ENCODE measurements at places on chromosomes 3 and 15.

DNA sequence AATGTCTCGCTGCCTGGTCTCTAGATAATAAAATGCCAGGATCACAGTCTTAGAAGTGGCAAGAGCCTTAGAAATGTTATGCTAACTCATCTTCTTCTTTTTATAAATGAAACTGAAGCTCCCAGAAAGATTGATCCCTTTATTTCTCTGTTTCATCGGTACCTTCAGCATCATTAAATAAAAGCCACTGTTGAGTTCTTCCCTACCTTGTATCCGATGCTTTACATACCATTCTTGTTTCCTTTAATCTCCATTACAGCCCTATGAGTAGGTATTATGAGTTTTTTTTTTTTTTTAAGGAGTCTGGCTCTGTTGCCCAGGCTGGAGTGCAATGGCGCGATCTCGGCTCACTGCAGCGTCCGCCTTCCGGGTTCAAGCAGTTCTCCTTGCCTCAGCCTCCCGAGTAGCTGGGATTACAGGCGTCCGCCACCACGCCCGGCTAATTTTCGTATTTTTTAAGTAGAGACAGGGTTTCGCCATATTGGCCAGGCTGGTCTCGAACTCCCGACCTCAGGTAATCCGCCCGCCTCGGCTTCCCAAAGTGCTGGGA, 815 bp upstream of the ABCC5 start:
- DNase-seq, result no peak

DNA sequence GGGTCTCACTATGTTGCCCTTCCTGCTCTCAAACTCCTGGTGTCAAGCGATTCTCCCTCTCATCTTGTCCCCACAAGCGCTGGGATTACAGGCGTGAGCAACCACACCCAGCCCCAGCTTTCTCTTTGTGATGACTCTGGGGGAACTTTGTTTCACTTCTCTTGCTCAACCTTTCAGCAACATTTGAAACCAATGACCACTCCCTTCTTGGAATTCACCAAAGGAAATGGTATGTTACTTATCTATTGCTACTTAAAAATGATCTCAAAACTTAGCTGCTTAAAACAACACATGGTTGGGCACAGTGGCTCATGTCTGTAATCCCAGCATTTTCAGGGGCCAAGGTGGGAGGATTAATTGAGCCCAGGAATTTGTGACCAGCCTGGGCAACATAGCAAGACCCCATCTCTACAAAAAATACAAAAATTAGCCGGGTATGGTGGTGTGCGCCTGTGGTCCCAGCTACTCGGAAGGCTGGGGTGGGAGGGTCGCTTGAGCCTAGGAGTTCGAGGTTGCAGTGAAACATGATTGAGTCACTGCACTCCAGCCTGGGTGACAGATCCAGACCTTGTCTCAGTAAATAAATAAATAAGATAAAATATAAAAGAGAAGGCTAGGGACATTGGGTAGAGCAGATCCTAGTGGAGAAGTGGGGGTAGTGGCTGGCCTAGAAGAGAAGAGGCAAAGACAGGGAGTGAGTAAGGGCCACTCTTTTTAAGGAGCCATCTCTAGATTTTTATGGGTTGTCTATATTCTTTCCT, 10.3 kb upstream of the COPG1 start:
- DNase-seq, result no peak

DNA sequence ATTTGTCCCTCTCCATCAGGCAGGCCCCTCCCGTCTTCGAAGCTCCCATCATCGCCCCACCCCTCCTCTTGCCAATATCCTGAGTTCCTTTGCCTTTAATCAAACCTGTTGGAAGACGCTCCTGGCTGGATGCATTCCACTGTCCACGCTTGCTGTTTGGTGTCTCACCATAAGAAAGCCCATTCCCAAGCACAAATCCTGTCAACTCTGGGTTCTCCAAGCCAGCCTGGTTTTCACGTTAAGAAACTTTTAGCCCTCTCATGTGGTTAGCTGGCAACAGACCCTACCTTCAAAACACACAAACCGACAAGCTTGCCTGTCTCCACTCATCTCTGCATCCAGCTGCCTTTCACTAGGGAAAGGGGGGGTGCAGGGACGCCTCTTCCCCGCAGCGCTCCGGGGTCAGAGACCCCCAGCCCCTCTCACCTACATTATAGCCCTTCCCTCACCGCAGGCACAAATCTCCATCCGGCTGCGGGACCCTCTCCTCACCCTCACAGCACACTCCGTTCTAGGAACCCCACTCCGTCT, 1.1 kb downstream of the GORASP1 start:
- DNase-seq, result no peak

DNA sequence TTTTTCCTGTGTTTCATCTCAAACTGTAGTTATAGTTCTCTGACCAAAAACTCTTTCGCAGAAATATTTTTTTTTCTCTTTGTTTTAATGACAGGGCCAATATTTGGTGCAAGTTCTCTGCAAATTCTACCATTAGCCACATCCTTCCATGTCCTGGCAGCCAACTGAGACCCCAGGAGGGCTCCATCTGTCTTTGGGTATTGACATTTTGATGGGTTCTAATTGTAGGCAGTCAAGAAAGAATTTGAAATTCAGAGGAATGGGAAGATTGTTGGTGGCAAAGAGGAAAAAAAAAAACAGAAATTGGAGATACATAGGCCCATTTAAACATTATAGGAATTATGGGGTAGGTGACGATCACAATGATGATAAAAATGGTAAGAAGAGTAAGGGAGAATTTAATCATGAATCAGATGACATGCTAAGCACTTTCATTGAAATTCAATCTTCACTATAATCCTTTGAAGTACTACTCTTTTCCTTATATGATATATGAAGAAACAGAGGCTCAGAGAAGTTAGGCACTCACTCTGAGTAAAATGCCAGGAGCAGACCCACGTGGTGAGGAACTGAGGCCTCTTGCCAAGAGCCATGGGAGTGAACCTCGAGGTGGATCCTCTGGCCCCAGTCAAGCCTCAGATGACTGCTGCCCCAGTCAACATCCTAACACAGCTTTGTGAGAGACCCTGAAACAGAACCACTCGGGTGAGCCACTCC, 151.4 kb downstream of the PDZRN3 start:
- no peak for DNase-seq

DNA sequence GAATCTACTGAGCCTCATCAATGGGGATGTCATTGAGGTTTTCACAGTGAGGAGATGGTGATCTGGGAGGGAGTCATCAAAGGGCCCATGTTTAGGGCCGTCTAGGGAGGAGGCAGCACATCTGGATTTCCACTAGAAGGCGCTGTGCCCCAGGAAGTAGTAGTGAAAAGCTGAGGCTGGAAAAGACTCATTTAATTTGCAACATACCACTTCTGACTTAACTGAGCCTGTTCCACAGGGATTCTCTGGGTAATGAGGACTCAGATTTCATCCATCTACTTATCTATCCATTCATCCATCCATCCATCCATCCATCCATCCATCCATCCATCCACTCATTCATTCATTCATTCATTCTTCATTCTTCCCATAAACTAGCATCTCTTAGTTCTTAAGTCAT, 17.4 kb upstream of the SHF start:
- peak; percentile 53 for DNase-seq

GRCh38 chr3:6771171-6771570, 89.7 kb upstream of the GRM7 start:
- DNase-seq, result no peak

DNA sequence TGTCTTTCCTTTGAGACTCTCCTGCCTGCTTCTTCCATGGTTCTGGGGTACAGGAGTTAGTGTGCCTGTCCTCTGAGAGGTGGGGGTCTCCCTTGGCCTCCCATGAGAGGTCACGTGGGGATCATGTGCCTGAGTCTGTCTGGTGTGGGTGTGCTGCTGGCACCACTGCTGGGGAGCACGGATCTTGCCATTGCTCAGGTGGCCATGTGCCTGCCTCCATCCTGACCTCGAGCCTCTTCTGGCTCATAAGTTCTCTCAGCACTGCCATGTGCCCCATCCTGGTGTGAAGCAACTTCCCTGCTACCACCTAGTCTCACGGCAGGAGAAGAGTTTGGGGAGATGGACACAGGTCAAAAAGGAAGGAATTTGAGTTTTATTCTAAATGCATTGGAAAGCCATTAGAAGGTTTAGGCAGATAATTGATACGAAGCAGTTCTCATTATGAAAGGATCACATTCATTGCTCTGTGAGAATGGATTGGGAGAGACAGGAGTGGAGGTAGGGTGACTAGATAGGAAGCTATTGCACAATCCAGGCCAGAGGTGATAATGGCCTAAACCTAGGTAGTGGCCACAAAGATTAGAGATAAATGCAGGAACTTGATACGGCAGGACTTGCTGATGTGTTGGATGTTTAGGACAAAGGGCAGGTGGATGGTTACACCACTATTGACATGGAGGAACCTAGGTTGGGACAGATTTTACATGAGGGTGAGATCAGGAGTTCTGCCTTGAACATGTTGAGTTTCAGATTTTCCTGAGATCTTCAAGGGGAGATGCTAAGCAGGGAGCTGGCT, 173.0 kb upstream of the RORA start:
- no peak for DNase-seq

- DNase-seq, result no peak
These were observed 400.8 kb upstream of the PROK2 start for GRCh38 chr3:72185549-72186399.

DNA sequence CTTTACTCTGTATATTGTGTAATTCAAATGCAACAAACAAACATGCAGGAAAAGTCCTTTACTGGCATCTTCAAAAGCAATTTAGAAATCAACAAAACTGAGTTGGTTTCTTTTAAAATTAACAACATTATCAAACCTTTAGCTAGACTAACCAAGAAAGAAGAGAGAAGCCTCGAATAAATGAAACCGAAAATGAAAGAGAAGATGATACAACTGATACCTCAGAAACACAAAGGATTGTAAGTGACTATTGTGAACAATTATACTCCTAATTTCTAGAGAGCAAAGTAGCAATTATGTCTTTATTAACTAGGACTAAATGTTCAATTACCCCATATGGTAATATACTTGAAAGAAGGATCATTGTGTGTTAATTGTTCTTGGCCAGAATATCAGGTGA, 49.2 kb upstream of the P3H2 start:
- DNase-seq, result no peak

DNA sequence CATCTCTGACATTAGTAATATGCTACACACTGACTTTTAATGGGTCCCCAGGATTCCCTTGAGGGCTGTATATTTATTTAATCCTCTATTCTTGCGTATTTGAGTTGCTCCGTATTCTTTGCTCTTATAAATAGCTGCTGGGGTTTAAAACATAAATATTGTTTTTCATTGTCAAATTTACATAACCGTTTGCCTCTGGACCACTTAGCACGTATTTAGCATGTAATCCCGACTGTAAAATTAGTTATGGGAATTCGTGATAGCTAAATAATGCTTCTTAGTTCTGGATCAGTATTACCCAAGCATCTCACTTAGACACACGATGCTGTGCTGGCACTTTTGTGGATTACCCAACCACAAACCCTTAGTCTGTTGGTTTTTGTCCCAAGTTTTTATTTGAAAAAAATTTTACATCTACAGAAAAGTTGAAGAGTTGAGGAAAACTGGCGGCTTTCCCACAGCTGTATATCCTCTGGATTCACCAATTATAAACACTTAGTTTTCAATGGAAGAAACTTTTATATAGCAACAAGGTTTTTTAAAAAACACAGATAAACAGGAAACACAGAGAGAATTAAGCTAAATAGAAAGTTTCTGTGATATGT, 296.8 kb upstream of the TPM1 start:
- no peak for DNase-seq

DNA sequence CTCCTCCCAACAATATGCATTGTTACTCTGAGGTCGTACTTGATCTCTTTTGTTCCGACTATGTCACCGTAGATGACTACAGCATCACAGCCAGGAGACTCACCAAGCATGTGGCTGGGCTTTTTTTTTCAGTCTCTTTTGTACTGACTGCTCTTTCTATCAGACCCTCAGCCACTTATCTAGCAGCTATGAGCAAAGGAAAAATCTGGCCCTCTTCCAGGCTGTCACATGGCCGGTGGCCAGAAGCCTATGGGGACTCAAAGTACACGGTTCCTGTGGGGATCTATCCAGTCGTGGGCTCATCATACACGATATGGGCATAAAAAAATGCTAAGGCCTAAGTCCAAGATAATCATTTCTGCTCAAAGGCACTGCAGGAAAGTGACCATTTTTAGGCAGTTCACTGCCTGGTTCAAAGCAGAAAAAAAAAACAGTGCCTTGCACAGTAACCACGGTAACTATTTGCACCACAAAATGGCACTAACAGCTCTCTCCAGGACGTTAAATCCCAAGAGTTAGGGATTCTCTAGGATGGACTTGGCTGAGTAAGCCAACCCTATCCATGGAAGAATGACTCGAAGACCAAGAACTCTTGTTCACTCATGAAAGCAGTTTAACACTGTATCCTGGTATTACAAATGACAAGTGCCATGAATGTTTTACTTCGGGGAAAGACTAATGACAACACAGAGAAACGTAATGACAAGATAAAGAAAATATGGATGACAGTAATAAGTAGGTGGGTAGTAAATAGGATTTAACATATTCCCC, 50.3 kb downstream of the SHQ1 start:
- DNase-seq, result no peak

DNA sequence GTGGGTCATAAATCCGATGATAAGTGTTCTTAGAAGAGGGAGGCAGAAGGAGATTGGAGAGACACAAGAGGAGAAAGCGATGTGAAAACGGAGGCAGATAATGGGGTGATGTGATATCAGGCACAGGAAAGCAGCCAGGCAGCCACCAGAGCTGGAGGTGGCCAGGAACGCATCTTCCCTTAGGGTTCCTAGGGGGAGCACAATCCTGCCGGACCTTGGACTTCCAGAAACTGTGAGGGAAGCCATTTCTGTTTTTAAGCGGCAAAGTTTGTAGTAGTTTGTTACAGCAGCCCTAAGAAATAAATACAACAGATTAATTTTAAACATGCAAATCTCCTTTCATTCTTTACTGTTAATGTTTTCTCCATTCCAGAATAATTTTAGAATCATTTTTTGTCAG, 259.9 kb upstream of the TMC3 start:
- DNase-seq, result no peak

DNA sequence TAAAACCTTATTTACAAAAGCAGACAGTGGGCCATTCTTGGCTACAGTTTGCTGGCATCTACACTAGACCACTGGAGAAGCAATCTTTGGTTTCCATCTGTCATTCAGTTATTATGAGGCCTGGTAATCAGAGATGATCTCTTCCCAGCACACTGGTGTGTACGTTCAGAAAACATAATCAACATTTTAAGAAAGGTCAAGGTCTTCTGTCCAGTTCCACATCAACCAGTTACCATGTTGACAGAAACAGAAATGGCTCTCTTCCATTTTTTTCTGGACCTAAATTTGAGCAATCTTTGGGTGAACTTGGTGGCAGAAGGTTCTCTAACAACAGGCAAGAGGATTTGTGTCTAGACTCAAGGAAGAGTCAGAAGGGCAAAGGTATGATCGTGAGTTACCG, 29.8 kb upstream of the ARHGEF3 start:
- no peak for DNase-seq

GRCh38 chr15:98905963-98906711, 101.5 kb downstream of the PGPEP1L start:
- no peak for DNase-seq

GRCh38 chr3:172115787-172116186, 76.4 kb downstream of the FNDC3B start:
- peak; percentile 12 for DNase-seq
